Inflammatory macrophage treated with lipopolysaccharide for 4 hours (primary cell): ENCODE measurements at places on chromosomes 2 and 18.
A peak's percentile ranks its signal among the peaks of the same experiment; 100 is the strongest.

DNA sequence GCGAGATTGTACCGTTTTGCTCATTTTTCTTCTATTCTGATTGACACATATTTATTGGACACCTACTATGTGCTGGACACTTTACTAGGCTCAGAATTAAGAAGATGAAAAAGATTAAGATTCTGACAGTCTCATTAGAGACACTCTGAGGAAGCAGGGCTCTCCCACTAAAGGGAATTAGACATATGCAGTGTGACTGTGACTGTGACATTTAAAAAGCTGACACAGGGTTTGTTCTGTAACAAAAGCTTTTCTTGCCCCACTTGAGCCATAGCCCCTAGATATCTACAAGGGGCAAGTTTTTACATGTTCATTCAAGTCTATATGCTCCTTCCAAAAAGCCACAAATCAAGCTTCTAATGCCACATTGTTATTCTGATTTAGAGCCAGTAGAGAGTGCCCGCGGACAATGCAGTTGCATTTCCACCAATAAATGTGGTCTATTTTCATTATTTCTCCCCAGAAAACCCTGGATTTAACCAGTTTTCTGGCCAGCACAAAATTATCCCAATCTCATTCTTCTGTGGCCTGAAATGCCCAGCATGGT lies 9.8 kb downstream of the ARHGAP25 start:
- peak; percentile 74 for DNase-seq

DNA sequence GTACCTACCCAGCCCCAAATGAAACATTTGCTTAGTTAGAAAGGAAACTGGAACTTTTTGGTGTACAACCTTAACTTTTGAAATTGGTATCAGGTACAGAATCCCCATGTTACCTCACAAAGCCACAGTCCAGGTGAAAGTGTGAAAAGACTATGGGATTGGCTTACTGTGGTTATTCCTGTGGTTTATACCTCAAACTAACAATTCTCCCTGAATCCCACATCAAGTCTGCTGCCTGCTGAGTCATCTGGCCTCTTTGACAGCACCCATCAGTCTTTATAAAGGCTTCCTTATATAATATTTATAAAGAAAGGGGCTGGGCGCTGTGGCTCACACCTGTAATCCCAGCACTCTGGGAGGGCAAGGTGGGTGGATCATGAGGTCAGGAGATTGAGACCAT lies 164.6 kb downstream of the TMEM247 start:
- DNase-seq, result no peak

DNA sequence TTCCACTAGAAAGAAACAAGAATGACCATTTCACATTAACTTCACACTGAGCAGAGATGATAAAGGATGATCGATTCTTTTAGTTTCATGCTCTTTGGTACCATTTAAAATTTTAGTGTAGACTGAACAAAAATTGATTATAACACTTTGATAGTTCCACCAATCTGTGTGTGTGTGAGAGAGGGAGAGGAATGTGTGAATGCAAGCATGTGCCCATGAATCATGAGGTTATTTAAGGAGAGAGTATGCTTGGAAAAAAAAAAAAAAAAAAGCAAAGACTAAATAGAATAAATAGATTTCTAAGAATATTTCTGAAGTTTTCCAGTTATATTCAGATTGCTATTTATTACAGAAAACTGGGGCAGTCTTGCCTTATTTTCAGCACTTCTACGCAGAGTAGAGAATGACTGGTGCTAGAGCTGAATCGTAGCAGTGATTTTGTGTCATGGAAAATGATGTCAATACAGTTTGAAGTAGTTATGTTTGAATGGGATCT lies 900.8 kb downstream of the SLC4A3 start:
- no peak for DNase-seq

GRCh38 chr2:96437512-96437911 lies 67.6 kb downstream of the NEURL3 start:
- peak; percentile 66 for DNase-seq

DNA sequence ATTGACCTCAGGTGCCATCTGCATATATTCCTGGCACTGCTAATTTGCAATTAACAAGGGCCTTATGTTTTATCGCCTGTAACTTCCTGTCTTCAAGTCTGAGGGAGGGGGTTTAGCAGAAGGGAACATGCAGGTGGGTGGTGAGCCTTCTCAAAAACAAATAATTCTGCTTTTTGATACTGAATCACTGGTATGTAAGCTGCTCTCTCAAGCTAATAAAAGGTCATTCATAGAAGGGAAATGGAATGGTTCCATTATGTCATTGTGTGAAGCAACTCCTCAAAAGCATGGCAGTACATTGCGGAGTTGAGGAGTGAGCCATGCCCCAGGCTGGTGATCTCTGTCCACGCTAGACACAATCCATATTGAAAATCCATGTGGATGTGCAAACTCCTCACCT lies 414.8 kb upstream of the ID2 start:
- peak; percentile 88 for DNase-seq

DNA sequence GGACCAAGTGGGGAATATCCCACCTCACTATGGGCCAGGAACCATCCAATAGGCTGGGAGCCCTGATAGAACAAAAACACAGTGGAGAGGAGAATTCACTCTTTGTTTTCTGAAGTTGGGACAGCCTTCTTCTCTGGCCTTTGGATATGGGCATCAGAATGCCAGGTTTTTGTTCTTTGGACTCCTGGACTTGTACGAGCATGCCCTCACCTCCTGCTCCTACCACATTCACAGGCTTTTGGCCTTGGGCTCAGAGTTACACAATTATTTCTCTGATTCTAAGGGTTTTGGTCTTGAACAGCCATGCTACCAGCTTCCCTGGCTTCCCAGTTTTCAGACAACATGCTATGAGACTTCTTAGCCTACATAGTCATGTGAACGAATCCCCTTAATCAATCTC lies 732.9 kb upstream of the VRK2 start:
- no peak for DNase-seq

GRCh38 chr2:201973305-201973928 lies 60.2 kb upstream of the FZD7 start:
- DNase-seq, result no peak

DNA sequence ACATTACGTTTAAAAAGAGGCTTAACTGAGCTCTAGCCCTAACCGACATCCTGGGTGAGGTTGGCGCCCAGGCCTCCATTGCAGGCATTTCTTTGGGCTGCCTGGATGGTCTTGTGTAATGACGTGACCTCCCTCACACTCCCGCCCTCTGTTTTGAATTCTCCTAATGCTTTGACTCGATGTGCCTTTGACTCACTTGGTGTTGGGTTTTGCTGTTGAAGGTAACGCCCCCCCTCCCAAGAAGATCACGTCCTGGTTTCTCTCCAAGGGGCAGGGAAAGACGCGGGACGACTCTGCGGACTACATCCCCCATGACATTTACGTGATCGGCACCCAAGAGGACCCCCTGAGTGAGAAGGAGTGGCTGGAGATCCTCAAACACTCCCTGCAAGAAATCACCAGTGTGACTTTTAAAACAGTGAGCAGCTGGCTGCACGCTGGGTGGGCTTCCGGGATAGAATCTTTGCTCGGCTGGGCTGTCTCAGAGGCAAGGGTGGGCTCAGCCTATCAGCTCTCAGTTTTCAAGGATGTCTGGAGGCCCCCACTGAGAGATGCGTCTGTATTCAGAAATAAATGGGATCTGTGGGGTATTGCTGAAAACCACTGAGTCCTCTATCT lies 87.9 kb upstream of the ATG16L1 start:
- DNase-seq, result no peak

DNA sequence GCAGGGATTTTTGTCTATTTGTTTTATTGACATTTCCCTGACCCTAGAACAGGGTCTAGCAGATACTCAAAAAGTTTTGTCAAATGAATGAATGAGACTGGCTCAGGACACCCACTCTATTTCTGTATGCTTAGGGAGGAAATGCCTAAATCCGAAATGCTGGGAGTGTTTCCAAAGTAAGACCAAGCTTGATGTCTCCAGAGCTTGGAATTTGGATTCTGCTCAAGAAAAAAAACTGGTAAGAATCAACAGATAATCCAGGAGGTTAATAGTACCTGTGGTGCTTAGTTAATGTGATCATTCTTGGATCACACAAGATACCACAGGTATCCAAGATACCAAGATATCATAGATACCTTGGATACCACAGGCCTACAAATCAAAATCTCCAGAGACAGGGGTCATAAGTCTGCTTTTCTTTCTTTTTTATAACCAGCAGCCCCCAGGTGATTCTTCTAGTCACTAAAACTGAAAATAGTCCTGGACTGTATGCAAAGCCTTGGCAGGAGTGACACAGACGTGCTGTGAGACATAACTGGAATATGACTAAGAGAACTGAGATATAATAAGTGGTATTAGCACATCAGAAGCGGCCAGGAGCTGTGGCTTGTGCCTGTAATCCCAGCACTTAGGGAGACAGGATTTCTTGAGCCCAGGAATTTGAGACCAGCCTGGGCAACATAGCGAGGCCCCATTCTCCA lies 39.9 kb upstream of the SP3 start:
- DNase-seq, result no peak

DNA sequence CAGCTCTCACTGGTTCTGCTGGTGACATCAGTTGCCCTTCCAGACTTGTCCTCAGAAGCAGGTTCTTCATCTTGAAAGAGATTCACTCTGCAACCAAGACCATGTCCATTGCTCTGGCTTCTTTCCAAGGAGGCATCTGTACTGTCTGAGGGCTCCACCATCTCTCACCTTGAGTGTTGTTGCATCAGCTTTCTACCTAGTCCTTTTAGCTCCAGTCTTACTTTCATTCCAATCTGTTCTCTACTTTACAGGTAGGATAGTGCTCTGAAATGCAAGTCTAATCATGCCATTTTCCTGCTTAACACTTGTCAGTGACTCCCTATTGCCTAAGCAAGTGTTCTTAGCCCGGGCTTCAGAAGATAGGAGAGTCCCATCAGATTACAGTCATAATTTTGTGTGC lies 117.7 kb downstream of the EN1 start:
- no peak for DNase-seq

DNA sequence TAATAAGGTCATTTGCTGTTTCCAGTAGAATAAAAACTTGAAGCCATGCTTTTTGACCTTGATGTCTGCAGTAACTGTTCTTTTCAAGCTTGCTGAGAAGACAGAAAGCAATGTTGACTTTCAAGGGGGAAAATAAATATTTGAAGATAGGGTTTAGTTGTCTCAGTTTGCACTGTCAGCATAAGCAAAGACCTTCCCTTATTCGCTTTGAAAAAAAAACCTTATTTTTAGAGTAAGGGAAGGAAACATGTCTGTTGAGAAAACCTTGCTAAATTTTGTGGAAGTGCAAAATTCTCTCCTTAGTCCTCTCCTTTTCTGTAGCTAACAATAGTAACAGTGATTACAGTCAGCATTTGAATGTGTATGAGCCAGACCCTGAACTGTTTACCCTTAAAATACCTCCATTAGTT lies 43.1 kb downstream of the MAP4K4 start:
- DNase-seq, result no peak
